EL (cell line): ENCODE measurements at places on chromosomes 5 and 9.

GRCh38 chr9:3817208-3817607, 291.4 kb upstream of the RFX3 start:
- no peak for DNase-seq

GRCh38 chr5:116650964-116651363, 76.3 kb upstream of the SEMA6A start:
- no peak for DNase-seq

GRCh38 chr5:31757806-31758205, 118.9 kb downstream of the PDZD2 start:
- no peak for DNase-seq

DNA sequence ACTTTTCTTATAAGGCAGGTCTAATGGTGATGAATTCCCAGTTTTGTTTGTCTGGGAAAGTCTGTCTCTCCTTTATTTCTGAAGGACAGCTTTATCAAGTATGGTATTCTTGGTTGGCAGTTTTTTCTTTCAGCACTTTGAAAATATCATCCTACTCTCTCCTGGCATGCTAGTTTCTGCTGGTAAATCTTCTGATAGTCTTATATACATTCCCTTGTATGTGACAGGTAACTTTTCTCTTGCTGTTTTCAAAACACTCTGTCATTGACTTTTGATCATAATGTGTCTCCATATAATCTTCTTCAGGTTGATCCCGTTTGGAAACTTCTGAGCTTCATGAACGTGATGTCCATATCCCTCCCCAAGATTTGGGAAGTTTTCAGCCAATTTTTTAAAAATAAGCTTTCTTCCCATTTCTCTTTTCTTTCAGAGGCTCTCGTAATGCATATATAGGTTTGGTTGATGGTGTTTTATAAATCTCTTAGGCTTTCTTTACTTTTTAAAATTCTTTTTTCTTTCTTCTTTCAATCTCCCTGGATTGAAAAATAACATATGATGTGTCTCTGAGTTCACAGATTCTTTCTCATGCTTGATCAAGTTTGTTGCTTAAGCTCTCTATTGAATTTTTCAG, 22.5 kb upstream of the GRAMD2B start:
- DNase-seq, result no peak

- DNase-seq, result peak; percentile 58
Observed at GRCh38 chr5:76608833-76609232, 14.4 kb downstream of the F2RL2 start.

DNA sequence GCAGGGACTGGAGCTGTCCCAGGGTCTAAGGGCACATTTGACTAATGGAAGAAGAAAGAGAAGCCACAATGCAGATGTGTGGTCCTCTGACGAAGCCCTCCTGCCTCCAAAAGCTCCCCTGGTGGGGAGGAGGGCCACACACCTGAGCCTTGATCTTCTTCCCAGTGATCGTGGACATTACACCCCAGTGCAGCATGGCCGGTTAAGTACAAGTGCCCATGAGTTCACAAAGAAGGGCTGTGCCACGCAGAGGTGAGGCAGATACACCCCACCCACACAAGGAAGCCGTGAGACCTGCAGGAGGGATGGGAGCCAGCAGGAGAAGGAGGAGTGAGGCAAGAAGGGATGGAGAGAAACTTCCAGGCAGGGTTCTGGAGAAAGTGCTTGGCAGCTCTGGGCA, 199.0 kb upstream of the MVB12B start:
- no peak for DNase-seq

DNA sequence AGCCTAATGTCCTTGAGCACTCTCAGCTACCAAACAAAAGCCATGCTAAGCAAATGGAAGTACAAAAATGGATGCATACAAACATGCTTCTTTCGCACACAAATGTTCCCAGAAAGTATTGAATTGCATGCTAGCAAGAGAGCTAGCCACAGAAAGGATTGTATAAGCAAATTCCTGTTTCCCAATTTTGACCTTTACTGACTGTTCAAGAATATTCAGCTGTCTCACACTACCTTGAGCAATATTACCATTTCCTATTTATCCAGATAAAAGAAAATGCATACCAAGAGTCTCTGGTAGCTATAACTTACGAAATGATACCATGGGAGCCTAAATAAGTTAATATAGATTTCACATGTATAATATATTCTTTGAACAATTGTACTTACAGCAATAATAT, 264.6 kb downstream of the TMEM167A start:
- no peak for DNase-seq

DNA sequence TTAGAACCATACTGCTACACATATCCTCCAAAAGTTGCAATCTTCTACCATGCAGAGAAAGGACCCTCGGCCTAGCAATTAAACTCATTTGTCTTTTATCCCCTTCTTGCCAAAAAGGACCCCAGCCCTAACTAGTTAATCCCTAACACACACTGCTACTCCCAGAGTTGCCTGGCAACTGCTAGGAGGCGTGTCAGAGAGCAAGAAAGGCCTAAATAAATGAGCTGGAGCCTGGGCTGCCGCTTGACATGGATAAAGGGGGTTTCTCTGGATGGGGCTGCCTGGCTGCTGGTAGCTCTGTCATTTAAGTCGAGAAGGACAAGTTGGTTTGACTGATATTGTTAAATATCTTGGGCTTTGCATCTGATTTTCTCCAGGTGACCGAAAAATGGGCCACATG, 194.8 kb downstream of the CRB2 start:
- DNase-seq, result no peak

GRCh38 chr9:73093016-73093739, 58.5 kb upstream of the ANXA1 start:
- no peak for DNase-seq

DNA sequence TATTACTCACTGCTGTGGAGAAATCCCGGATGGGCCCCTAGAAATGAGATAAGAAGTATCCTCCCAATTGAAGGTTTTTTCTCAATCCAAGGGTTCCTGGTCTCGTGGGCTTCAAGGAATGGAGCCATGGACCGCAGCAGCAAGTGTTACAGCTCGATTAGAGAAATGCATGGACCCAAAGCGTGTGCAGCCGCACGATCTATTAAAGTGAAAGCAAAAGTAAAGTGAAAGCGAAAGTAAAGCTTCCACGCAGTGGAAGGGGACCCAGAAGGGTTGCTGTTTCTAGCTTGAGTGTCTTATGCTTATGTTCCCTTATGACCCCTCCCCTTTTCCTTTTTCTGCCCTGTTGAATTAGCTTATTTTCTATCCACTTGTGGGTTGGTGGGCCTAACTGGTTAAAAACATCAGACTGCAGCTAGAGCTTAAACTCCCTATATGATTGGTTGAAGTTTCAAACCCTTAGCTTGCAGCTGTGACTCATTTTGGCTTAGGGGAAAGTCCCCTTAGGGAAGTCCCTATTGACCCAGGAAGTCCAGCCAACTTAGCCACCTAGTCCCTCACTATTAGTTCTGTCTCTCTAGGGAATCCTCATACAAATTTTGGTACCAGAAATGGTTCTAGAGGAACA, 1111.8 kb downstream of the TAF11L14 start:
- DNase-seq, result peak; percentile 28

- no peak for DNase-seq
Observed at GRCh38 chr5:134106991-134107701, 7.3 kb upstream of the TCF7 start.

GRCh38 chr9:14640967-14641366, 52.3 kb downstream of the ZDHHC21 start:
- no peak for DNase-seq

DNA sequence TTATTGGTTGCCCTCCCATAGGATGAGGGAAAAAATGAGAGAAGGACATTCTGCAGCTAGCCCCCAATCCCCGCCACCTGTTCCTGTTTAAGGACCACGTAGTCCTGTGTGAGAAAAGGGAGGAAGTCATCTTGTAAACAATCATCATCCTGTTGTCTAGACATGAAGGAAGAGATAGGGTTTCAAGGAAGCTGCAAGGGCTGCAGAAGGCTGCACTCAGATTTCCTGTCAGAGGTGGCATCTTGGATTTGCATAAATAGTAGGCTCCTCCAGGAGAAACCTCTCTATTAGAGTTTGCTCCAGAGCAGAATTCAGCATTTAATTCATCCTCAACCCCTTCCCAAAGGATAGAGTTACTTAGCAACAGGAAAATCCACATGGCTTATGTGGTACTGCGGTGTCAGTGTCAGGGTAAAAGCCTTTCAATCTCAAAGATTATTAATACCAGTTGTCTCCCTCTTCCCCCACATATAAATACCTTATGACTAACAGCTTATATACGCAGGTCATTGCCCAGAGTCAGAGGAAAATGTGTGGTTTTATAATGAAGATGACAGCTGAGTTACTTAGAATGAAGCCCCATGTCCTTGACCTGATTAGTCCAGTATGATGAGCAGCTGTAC, 4.6 kb upstream of the DNAJC18 start:
- peak; percentile 86 for DNase-seq

- no peak for DNase-seq
Observed at GRCh38 chr9:75892216-75892911, 1.9 kb downstream of the PCSK5 start.

DNA sequence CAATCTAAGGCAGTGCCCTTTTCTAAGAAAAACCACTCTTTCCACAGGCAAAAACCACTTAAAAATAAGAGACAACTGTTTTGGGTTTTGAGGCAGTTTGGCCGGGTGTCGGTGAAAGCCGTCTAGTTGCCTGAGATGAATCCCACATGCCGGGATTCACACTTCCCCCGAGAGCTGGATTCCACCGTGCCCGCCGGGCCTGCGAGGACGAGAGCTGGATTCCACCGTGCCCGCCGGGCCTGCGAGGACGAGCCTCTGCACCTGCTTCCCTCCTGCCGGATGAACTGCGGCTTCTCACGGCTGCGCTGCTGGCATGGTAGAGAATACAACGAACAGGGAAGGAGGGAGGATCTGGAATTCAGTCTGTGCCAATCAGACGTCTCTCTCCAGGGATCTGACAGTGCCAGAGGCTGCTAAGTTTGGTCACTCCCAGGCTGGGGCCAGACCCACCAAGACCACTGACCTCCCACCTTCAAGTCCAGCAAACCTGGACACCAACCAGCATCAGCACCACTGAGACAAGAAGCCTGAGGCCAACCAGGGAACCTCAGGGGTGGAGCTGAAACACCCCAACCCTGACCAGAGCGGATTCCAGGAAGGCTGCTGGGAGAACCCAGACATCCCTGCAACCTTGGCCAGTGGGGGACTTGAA, 23.0 kb downstream of the VAV2 start:
- DNase-seq, result no peak

DNA sequence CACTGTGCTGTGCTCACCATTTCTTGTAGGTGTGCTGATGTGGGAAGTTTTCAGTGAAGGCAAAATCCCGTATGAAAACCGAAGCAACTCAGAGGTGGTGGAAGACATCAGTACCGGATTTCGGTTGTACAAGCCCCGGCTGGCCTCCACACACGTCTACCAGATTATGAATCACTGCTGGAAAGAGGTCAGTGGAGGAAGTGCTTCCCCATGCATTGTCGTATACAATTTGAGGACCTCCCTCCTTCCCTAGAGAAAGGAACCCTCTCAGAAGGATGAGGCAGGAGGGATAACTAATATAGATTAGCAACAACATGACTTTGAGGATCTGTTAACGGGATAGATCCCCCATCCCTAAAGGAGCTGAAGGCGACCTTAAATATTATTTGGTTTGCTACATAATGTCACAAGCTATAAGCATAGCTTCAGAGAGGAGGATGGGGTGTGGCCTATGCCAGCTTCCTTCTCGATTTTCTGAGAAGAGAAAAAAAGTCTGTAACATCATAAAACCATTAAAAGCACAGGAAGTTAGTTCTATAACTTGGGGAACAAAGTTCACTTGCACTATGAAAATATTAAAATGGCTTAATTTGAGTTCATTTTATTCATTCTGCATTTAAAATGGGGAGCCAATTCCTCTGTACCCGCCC, 17.0 kb upstream of the CYFIP2 start:
- DNase-seq, result no peak

GRCh38 chr9:112752334-112753125, 2.0 kb downstream of the SNX30 start:
- DNase-seq, result no peak

GRCh38 chr9:136640171-136641111, 22.3 kb upstream of the EGFL7 start:
- DNase-seq, result no peak

- peak; percentile 8 for DNase-seq
Observed at GRCh38 chr5:171562822-171563221, 143.4 kb downstream of the FGF18 start.

DNA sequence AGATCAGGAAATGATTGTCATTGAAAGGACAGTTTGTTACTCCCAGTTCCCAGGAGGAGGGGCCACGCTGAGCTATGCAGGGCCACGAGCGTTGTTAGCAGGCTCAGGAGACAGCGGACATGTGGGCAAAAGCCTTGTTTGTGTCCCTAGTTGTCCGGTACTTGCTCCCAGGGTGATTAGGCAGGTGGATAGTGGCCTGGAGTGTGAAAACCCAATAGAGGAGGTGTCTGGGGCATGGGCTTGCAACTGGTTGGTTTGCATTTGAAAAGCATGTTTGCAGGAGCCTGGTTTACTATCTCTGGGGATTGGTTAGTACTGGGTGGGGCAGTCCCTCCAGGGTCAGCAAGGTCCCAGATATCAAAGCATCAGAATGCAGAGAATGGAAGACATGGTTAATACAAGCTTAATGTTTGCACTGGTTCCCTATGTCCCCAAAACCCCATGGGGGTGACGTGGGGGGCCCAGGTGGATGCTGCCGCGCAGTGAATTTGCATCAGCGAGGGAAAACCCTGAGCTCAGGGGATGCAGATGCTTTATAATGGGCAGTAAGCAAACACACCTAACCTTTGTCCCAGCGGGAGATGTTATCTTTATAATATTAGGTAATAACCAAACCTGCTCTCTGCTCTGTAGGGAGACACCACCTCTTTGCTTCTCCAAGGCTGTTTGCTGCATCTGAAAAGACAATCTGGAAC, 39.7 kb downstream of the ROPN1L start:
- no peak for DNase-seq

DNA sequence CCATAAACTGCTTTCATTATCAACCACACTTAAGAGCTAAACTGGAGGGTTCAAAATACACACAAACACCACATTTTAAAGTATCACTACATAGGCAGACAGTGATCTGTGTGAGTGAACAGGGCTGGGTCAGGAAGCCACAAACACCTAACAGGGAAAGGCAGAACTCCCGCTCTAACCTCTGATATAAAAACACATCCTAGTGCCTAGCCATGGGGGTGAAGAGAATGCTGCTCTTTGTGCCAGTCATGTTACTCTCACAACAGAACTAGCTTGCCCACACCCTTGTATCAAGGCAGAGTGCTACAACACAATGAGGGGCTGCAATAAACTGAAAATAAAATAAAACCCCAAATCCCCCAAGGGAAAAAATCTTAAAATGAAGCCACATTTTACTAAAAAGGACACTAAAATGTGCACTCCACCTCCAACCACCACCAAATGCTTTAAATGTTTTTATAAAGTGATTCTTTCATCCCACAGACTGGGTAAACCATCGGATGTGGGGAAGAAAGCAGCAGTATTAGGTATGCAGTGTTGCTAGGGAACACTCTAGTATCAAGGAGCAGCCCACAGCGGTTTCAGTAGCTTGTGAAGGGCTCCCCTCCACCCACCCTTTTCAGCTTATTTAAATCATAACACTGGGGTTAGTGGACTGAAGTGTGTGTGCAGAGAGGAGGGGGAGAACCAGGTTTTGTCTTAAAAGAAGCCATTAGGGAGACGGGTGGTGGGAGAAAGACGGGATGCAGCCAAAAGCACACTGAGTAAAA, 64.5 kb downstream of the TMEM161B start:
- DNase-seq, result no peak

- no peak for DNase-seq
Observed at GRCh38 chr5:114969482-114969881, 200.2 kb downstream of the TRIM36 start.

- peak; percentile 23 for DNase-seq
Observed at GRCh38 chr9:133845440-133845839, 107.3 kb upstream of the SARDH start.

GRCh38 chr9:129876815-129877214, 41.6 kb downstream of the USP20 start:
- DNase-seq, result no peak

GRCh38 chr5:33232731-33233505, 207.8 kb upstream of the TARS1 start:
- no peak for DNase-seq
